H7 (cell line): ENCODE measurements at places on chromosomes 12 and 14.

GRCh38 chr12:119169150-119169549 is 9.6 kb upstream of the HSPB8 start:
- no peak for DNase-seq

GRCh38 chr12:119601877-119602733 is 8.5 kb downstream of the TMEM233 start:
- no peak for DNase-seq

GRCh38 chr14:61625165-61625564 is 70.1 kb upstream of the HIF1A start:
- DNase-seq = no peak

DNA sequence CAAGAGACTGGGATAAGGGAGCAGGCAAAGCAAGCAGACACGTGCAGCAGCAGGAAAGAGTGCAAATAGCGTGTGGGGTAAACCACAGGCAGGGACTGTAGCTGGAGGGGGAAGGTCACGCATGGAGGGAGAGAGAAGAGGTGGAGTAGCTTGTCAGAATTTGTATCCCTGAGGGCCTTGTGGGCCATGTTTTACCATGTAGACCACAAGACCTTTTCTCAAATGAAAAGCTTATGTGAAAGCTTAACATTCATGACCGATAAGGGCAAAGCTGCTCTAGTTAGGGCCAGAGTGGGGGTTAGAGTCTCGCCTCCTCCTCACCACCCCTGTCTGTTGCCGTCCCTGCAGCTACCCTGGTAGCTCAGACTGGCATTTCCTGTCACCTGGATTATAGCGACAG is 152.9 kb upstream of the E2F7 start:
- DNase-seq = no peak

GRCh38 chr12:66516561-66516960 is 162.3 kb downstream of the GRIP1 start:
- DNase-seq = no peak

- no peak for DNase-seq
These were observed 80.2 kb upstream of the KRR1 start for GRCh38 chr12:75591628-75592027.

GRCh38 chr14:65170768-65171507 is 68.6 kb upstream of the MAX start:
- peak; percentile 77 for DNase-seq

GRCh38 chr14:77253333-77254190 is 17.4 kb downstream of the NGB start:
- DNase-seq = no peak

- no peak for DNase-seq
These were observed 88.3 kb upstream of the ATP2B1 start for GRCh38 chr12:89796798-89797382.

DNA sequence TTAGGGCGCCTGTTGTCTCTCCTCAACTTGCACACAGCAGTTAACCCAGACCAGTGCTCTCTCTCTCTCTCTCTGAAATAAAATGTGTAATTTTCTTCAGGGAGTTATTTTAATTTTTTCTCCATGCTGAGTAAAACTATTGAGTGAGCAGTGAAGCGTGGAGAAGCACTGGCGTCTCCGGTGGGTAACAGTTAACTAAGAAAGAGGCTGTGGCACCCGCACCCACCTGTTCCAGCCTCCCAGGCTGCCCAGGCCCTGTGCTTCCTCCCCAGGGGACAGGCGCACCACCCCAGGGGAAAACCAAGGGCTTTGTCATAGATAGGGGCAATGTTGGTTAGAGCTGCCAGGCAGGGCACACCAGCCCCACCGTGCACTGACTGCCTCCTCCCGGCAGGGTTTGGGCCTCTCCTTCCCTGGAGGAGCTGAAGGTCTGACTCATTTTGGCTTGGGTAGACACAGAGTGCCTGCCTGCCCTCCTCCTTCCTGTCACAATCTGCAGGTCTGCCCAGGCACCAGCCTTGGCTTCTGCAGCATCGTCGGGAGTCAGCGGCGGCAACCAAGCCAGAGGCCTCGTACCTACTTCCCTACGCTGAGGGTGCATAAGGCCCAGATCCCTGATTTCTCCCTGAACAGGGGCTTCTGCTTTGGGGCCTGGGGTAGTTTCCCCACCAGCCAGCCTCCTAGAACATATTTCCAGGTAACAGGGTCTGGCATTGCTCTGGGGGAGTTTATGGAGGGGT is 3.9 kb downstream of the HOXC5 start:
- peak; percentile 57 for DNase-seq

DNA sequence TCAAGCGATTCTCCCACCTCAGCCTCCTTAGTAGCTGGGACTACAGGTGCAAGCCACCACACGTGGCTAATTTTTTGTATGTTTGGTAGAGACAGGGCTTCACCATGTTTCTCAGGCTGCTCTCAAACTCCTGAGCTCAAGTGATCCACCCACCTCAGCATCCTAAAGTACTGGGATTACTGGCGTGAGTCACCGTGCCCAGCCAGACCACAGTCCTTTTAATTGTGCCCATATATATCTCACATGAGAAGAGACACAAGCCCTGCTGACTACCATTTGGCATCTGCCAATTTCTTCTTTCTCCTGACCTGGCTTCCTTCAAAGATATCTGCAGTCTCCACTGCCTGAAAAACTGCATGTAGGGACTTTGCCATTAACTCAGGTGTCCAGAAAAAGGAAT is 142.5 kb downstream of the DPY19L2 start:
- DNase-seq = no peak

- DNase-seq = peak; percentile 18
These were observed 46.3 kb downstream of the NTS start for GRCh38 chr12:85920324-85920947.

- DNase-seq = no peak
These were observed 25.6 kb downstream of the SETD1B start for GRCh38 chr12:121829250-121829918.

DNA sequence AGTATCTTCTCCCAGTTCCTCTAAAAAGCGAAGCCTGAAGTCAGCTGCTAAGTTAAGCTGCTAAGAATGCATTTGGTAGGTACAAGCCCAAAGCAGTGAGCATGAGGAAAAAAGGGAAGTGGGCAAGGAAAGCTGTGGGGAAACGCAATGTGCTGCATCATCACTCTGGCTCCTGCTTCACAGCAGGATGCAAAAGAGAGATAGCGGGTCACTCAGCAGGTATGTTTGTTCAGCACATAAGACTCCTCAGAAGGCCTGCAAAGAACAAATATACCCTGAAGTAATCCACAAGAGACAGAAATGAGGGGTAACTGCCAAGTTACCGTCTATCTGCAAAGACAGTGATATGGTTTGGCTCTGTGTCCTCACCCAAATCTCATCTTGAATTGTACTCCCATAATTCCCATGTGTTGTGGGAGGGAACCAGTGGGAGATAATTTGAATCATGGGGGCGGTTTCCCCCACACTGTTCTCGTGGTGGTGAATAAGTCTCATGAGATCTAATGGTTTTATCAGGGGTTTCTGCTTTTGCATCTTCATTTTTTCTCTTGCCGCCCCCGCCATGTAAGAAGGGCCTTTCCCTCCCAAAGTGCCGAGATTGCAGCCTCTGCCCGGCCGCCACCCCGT is 127.4 kb upstream of the EGLN3 start:
- no peak for DNase-seq

GRCh38 chr12:83434600-83434999 is 747.9 kb downstream of the TMTC2 start:
- no peak for DNase-seq

DNA sequence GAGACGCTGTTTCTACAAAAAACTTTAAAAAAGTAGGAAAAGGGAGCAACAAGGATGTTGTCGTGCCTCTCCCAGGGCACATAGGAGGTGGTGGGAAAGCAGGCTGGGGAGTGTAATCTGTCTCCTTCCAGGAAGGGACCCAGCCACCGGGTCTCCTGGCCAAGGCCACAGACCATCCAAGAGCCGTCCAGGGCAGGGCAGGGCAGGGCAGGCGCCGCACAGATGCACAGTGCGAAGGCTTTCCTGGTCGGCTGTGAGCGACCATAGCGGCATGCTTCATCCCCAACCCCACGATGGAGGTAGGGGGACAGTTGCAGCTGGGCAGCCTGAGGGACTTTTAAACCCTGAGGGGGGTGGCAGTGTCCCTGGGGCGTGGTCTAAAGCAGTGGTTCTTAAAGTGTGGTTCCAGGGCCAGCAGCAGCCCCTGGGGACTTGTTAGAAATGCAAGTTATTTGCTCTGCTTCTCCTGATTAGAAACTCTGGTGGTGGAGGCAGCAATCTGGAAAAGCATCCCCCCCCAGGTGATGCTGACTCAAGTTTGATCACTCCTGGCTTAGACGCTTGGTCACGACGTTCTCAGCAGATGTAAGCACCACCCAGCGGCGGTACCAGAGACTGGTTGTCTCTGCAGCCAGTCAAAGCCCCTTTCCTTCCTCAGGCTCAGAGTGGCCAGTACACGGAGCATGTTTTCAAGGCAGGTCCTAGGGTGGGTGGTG is 197.4 kb upstream of the PRMT8 start:
- DNase-seq = no peak

GRCh38 chr12:12349711-12350665 is at the start of gene MANSC1:
Gene MANSC1 (minus strand): TSS chr12:12350242. CDS start chr12:12343314, 6,928 bp downstream.
- peak; percentile 89 for DNase-seq

DNA sequence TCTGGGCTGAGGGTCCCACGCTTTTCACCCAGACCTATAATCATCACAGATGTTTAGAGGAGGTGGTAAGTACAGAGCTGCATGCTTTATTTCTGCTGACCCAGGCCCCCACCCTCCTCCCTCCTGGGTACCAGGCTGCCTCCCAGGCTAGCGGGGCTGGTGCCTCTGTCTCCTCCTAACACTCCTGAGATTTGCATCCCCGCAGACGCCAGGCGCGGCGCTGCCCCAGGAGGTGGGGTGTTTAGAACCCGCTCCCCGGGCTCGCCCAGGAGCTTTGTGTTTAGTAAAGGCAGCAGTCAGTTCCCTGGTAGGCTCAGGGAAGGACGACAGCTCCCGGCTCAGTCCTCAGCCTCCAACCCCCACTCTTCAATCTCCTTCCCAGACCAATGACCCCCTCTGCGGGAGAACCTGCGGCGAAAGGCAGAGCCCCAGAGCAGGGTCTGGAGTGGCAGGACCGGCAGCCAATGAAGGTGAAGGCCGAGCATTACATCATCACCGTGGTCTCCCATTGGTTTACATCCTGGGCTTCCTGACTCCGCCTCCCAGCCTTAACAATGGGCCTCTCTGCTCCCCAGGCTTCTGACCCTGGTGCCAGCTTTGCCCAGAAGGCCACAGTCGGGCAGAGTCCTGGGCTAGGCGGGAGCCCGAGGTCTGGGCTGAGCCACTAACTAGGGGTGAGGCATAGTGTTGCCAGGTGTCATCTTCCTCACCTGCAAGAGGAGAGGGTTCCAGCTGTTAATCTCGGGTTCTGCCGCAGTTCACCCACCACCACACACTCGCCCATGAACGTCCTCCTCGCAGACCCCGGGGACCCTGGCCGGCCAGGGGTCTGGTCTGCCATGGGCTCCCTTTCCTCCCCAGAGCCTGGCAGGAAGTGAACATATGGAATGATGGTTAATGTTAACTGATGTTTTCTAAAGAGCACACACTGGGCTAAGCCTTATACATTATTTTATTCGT is 57.5 kb downstream of the CALM1 start:
- DNase-seq = peak; percentile 99

DNA sequence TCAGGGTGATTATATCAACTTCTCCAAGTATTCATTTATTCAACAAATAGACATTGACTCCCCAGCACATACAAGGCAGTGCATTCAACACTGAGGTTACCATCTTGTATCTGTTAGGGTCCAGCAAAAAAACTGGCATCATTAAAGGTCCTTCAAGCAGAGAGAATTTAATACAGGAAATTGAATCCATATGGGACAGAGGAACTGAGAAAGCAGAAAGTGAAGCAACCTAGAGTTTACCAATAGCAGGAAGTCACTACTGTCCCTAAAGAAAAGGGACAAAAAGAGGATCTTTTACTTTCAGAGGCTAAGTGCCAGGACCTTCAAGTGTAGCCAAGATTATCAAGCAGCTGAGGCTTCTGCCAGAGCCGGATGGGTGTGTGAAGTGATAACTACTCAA is 237.8 kb upstream of the TBX3 start:
- DNase-seq = no peak

- no peak for DNase-seq
These were observed 18.5 kb upstream of the DHRS7 start for GRCh38 chr14:60183741-60184140.

- no peak for DNase-seq
These were observed 11.3 kb upstream of the SLC41A2 start for GRCh38 chr12:104969343-104969742.

DNA sequence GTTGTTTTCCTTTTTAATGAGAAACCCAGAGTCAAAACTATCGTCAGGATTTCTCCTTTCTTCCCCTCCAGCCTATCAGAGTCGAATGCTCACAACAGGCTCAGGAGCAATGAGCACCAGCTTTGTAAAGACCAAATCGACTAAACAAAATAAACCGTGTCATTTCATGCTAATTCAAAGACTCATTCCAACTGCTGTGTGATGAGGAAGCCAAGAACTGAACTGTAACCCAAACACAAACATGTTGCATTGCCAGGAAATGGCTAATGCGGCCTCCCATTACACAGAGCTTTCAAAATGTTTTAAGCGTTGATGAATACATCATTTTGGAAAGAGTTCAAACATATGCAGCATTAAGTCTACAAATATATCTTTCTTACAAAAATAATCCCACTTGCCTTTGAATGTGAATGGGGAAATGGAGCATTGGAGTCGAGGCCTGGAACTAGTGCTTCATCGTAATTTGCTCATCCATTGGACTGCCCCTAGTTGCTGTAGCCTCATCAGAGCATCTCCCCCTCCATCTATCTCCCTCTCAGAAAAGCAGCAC is 349.5 kb downstream of the GXYLT1 start:
- no peak for DNase-seq

GRCh38 chr14:36450550-36450949 is 69.5 kb downstream of the NKX2-1 start:
- peak; percentile 26 for DNase-seq

- no peak for DNase-seq
These were observed 234.8 kb downstream of the ALG10 start for GRCh38 chr12:34257093-34257492.

DNA sequence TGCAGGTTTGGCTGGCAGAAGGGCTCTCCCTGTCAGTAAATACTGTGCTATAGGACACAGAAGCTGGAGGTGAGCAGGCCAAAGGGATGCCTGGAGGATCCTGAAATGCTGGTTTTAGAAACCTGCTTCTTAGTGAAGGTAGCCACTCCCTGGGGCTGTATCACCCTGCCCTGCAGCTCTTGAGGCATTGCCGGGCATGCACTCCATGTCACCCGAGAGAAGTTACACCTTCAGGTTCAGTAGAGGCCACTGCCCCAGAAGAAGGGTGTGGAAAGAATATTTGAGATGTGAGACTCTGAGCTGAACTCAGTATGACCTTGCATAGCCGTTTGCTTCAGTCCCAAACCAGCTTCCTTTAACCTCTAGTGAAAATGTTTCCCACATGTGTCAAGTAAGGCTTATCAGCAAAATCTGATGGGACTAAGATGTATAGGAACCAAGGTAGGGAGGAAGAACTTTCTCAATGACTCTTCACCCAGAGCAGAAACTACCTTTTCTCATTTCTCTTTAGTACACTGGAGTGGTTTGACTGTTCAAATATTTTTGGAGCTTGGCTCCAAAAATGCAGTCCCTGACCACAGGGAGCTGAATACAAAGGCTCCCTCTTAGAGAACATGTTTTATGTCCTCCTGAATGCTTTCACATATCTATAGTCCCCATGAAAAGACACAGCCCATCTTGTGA is 164.5 kb upstream of the DYRK2 start:
- DNase-seq = no peak

- DNase-seq = peak; percentile 2
These were observed 1086.5 kb downstream of the SLC6A15 start for GRCh38 chr12:83826112-83826511.
